M059J (cell line): ENCODE measurements at places on chromosomes 3 and 15.

GRCh38 chr3:159196359-159196758, 394.5 kb downstream of the MFSD1 start:
- peak; percentile 38 for DNase-seq

DNA sequence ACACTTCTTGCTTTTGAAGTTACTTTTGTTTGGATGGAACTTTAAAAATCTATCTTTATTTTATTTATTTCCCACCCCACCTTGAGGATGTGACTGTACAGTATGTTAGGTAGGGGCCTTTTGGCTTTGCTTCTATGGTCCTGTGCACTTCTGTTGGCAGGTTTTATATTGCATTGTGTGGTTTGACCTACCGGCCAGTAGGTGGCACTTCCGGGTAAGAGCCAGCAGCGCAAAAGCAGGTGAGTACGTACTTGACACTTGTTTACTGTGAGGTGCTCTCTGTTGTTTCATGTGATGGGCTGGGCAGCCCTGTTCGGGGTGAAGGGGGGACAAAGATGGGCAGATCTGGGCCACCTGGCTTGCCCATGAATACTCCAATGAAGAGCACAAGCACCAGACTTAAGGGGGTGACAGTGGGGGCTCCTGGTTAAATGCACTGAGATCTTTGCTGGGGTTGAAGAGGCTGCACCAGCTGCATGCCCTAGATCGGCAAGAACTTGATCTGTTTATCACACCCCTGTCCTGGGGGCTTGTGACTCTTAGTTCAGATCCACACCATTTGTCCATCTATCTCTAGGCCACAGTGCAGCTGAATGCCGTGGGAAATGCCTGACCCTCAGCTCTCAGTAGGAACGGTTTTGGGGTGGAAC, 131.6 kb downstream of the NLGN1 start:
- DNase-seq, result peak; percentile 15

- no peak for DNase-seq
Observed at GRCh38 chr15:89121414-89121813, 33.2 kb downstream of the ABHD2 start.

DNA sequence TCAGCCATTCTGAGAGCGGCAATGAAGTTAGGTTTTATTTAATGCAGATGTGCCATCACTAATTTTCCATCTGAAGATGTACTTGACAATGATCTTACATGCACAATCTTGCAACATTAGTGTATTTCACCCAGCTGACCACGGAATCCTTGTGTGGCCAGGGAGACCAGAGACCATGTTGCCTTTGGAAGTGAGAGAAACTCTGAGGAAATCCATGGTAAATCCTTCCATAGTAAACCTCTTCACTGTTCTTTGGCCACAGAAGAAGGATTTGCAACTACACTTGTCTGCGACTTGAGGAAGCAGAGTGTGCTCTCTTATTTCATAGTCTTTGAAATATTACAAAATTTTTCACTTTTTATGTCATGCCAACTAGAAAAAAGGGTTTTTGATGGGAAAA, 128.4 kb upstream of the IGSF10 start:
- DNase-seq, result no peak

GRCh38 chr3:126395846-126396513, 1.3 kb downstream of the CFAP100 start:
- DNase-seq, result no peak

GRCh38 chr15:40266828-40267304, 16.0 kb downstream of the ANKRD63 start:
- peak; percentile 97 for DNase-seq

DNA sequence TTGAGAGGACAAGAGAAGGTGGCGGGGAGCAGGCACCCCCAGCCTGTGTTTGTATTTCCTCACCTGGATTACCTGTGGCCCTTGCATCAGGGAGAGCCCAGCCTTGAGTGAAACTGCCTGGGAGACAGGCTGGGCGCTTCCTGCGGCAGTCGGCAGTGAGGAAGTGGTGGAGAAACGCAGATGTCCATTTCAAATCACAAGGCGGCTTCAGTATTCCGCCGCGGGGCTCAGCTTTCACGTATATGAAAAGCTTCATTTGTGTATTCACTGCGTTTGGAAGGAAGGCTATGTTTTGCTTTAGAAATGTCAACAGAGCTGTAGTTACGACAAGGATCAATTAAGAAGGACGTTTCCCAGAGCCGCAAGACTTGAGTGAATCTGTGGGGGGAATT, 167.4 kb upstream of the CTDSPL start:
- no peak for DNase-seq

DNA sequence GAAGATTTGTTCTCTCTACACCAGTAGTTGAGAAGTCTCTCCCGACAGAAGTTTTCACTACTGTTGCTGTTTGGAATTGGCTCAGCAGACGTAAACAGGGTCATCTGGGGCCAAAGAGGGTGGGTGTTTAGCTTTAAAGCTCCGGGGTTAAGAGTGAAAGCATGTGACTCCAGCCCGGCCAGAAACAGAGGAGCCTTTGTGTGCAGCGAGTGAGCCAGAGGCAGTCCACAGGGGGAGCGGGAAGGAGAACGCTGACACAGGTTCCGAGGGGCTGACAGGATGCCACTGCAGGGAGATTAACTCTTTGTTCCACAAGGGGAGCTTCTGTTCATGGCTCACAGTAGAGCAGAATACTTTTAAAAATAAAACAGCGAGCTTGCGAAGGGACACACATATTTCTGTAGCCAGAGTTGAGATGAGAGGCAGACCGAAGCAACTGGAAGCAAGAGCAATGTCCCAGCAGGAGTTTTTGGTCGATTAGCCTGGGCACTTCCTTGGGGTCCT, 26.9 kb downstream of the BMF start:
- peak; percentile 82 for DNase-seq

- no peak for DNase-seq
Observed at GRCh38 chr3:171453180-171453886, 6.9 kb downstream of the TNIK start.

GRCh38 chr3:923161-923910, 169.5 kb upstream of the CNTN6 start:
- DNase-seq, result peak; percentile 4

- DNase-seq, result no peak
Observed at GRCh38 chr3:52558436-52558835, 22.0 kb downstream of the UQCC5 start.

DNA sequence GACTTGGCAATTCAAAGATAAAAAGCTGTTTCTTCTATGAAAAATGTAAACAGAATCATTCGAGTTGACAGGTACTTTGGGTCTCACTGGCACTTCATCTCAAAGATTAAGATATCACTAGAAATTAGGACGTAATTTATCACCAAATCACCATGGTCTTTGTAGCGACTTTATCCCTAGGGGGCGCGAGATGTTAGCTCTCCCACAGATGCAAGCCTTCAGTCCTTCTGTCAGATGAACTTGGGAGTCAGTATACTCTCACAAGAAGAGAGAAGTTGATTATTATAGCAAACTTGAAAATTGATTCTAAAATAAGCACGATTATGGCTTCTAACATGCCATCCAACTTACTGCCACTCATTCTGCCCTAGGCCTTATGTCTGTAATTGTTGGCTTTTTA, 150.3 kb downstream of the ALCAM start:
- DNase-seq, result no peak

GRCh38 chr15:34847598-34847997, 52.2 kb upstream of the ACTC1 start:
- no peak for DNase-seq

DNA sequence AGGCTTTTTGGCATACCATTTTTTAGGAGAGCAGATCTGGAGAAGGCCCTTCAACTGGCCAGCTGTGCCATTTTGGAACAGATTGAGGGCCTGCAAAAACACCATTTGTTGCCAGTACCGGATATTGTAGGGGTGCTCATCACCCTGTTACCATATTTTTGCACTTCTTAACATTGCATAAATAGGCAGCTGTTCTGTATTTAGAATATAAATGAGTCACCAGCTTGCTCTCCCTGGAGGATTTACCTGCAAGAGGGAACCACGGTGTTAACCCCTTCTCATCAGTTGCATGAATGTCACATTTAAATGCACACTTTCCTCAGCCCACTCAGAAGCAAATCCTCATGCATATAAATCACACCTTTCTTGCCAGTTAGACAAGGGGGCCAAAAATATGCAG, 435.6 kb downstream of the ROBO2 start:
- no peak for DNase-seq

GRCh38 chr3:28726840-28727239, 378.2 kb upstream of the AZI2 start:
- peak; percentile 3 for DNase-seq

GRCh38 chr3:158095814-158096704, 10.2 kb downstream of the SHOX2 start:
- no peak for DNase-seq

DNA sequence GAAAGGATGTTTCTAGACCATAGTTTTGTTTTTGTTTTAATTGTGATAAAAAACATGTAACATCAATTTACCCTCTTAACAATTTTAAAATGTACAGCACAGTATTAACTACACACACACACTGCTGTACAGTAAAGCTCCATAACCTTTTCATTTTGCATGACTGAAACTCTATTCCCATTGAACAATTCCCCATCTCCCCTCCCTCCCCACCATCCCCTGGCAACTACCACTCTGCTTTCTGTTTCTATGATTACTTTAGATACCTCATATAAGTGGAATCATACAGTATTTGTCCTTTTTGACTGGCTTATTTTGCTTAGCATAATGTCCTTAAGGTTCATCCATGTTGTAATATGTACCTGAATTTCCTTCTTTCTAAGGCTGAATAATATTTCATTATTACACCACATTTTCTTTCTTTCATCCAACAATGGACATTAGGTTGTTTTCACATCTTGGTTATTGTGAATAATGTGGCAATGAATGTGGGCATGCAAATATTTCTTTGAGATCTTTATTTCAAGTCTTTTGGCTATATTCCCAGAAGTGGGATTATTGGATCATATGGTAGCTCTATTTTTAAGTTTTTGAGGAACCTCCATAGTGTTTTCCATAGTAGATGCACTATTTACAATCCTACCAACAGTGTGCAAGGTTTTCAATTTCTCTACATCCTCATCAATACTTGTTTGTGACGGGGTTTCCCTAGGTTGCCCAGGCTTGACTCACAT, 10.7 kb downstream of the CHST14 start:
- no peak for DNase-seq

DNA sequence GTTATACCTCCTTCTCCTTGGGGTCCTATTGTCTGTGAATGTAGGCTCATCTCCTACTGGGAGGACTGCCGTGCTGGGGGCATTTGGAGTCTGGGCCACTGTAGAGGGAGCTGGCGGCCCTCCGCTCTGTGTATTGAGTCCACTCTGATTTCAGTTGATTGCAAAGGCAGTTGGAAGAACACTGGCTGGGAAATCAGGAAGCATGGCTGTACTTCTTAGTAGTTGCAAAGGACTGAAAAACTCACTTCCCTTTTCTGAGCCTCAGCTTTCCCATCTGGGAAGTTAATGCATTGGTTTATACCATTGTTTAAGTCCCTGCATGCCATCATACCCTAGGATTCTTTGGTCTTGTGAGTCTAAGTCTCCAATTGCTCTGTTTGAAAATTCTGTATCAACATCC, 46.7 kb downstream of the TMED3 start:
- no peak for DNase-seq

- DNase-seq, result no peak
Observed at GRCh38 chr15:53160092-53160704, 370.1 kb upstream of the ONECUT1 start.

GRCh38 chr3:28151608-28152228, 89.7 kb upstream of the CMC1 start:
- DNase-seq, result no peak

DNA sequence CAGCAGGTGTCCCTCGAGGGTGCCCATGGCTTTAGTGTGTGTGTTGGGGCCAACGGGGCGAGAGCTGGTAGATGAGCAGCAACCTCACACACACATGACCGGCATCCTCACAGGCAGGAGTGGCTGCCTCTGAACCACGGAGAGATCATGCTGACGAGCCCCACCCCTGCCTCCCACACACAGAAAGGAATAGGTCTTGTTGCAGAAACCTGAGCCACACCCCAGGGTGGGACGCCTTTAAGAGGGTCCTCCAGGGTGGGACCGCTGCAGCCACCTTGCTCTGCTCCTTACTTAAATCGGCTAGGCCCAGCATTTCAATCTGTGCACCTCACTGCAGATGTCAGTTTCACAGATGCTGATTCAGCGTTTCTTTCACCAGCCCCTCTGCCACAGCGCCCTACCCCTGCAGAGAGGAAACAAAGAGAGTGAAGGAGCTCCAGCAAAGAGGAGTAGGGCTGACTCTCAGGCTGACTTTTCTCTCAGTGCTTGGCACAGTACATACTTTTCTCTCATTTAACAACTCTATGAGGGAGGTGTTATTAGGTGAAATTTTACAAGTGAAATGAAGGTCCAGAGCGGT, 61.2 kb upstream of the EPHB3 start:
- no peak for DNase-seq

- DNase-seq, result no peak
Observed at GRCh38 chr3:172634948-172635347, 75.9 kb downstream of the NCEH1 start.

- no peak for DNase-seq
Observed at GRCh38 chr3:42702066-42702951, at the start of gene HHATL. HHATL (minus strand) TSS chr3:42702798; CDS start chr3:42700826, 1,972 bp downstream.

- no peak for DNase-seq
Observed at GRCh38 chr15:79610021-79610420, 177.9 kb downstream of the MINAR1 start.

- no peak for DNase-seq
Observed at GRCh38 chr3:110629917-110630316, 441.7 kb upstream of the NECTIN3 start.

DNA sequence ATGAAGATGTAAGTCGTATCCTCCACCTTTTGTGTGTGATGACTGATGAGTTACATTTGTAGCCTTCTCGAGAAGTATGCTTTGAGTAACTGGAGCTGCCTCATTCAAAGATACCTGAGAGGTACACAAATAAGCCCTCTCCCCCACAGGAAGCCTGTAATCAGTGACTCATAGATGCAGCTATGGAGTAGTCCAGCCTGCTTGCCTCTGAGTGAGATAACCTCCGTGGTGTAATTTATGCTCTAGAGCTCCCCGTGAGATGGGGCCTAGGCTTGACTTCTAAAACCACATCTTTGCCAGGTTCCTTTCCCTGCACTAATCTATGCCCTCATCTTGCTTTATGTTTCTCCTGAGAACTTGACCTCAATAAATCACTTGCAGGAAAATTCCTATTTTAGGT, 291.7 kb downstream of the SUCLG2 start:
- peak; percentile 70 for DNase-seq

DNA sequence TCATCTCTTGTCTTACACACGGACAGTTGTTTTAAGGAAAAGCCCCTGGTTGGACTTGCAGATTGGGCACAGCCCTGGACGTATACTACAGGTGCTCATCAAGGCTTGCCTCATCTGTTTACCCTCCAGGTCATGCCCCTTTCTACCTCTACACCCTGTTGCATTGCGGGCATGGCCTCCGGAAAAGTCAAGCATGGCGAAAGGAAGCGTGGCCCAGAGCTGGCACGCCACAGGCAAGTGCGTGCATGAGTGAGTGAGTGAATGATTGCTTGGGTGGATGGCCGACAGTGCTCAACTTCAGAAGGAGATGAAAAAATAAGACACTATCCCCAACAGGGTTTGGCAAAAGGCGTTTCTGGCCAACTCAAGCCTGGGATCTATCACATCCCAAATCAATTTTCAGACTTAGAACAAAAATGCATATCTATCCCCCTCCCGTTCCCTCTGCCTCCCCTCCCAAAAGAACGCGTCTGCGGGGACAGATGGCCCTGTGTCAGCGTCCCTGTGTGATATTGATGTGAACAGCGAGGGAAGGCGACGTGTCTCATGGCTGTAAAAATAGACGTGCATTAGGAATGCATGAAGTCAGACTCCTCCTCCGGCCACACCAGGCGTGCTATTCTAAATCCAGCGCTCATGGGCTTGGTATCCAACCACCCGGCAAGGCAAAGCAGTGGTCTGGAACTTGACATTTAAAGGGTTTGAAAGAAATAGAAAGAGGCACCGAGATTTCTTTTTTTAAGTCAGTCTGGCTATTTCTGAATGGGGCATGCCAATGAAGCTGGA, 96.0 kb downstream of the RPLP1 start:
- DNase-seq, result no peak
